ENCODE measurements at places on chromosomes 11 and 22. TPM values are rescaled to one million over a fixed set of nuclear protein-coding genes. Genes with fewer than 3 reads are reported as not detected.
A peak's percentile ranks its signal among the peaks of the same experiment; 100 is the strongest.

DNA sequence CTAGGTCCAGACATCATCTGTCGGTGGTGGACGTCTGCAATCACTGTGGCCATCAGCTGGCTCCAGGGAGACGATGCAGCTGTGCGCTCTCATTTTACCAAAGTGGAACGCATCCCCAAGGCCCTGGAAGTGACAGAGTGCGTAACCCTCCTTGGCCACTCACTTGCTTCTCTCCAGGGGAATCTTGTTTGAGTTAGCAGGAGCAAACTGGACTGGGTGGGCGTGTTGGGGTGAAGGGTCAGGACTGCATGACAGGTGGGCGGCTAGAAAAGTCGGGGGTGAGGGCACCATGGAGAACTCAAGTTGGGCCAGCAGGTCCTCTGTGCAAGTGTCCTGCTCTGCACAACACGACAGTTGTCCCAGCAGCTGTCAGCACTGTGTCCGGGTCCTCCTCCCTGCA lies 16.2 kb downstream of the SHISA8 start:
- no peak for DNase-seq
- H3K4me3 ChIP-seq, result no peak overlapping the region
- H3K36me3 ChIP-seq, result peaks cover 40% of the 10 kb centered on the region

DNA sequence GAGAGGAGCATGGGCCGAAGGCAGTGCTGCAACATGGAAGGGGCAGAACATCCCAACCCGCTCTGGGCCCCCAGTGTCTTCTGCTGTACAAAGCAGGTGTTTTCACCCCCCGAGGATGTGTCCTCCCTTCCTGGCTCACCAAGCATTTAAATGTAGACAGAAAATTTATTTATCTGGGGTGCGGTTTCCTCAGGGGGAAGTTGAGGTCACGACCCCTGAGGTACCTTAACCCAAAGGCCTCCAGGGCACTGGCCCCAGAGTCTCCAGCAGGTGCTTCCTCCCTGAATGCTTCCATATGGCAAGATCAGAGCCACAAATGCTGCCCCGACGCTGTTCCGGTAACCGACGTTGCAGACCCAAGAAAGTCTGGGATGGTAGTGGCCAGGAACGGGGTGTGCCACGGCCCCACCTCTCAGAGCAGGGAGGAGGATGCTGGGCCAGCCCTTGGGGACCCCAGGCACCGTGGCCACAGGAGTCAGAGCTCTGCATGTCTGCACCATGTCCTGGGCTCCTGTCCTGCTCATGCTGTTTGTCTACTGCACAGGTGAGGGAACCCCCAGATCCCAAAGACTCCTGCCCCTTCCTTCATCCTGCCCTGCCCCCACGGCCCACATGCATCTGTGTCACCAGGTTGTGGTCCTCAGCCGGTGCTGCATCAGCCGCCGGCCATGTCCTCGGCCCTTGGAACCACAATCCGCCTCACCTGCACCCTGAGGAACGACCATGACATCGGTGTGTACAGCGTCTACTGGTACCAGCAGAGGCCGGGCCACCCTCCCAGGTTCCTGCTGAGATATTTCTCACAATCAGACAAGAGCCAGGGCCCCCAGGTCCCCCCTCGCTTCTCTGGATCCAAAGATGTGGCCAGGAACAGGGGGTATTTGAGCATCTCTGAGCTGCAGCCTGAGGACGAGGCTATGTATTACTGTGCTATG lies at the start of gene VPREB1:
VPREB1 (plus strand) TSS at position 471 of the 935 bp plus-strand sequence; CDS start at position 499, 28 bp downstream.
- H3K4me3 ChIP-seq, result no peak within 1 kb of the TSS
- DNase-seq, result no peak
- H3K27me3 ChIP-seq, result peaks cover 7% of the 10 kb centered on the region
- H3K27ac ChIP-seq, result no peak within 1 kb of the TSS

DNA sequence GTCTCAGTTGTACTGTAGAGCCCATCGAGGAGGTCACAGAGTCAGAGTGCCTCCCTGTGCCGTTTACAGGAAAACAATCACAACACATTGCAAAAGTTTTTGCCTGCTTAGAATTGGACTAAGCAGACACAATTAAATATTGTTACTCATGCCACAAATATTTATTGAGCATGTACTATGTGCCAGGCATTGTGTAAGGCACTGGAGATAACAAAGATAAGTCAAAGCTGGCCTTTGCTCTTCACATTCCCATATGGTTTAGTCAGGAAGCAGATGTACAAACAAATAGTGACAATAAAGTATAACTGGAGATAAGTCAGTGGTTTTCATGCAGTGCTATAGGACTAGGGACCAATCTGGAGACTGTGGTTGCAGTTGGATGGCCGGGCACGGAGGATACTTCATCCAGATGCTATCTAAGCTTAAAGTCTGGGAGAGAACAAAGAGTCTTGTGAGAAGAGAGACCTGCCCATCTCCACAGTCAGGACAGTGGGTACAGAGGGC lies 550.7 kb downstream of the INSC start:
- no peak overlapping the region for H3K4me3 ChIP-seq
- peaks cover 33% of the 10 kb centered on the region for H3K27me3 ChIP-seq
- no peak for DNase-seq
- H3K4me1 ChIP-seq, result no peaks in the 10 kb centered on the region
- no peak overlapping the region for H3K27ac ChIP-seq

DNA sequence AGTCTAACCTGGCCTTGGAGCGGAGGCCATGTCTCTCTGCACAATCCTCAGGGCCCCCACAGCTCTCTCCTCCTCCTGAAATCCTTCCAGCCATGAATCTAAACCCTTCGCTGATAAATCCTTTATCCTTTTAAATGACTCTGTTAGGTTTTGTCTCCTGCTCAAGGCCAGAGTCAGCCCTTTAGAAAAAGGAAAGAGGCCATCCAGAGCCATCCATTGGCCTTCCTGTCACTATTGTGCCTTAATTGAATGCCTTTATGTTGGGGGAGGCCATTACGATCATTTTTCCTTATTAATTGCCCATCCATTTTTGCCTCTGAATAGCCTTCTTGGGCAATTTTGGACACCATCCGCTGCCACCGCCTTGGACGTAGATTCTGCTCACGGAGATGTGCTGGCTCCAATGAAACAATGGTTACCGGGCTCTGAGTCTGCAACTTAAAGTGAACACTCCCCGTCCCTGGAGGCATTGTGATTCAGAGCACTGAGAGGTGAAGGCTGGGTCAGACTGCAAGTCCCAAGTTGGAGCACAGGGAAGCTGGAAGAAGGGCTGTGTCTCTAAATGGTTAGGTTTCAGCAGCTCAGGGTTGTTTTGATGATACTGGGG lies 213.0 kb upstream of the E2F8 start:
- no peak overlapping the region for H3K27ac ChIP-seq
- peaks cover 67% of the 10 kb centered on the region for H3K27me3 ChIP-seq
- H3K36me3 ChIP-seq, result no peaks in the 10 kb centered on the region
- H3K4me3 ChIP-seq, result no peak overlapping the region

DNA sequence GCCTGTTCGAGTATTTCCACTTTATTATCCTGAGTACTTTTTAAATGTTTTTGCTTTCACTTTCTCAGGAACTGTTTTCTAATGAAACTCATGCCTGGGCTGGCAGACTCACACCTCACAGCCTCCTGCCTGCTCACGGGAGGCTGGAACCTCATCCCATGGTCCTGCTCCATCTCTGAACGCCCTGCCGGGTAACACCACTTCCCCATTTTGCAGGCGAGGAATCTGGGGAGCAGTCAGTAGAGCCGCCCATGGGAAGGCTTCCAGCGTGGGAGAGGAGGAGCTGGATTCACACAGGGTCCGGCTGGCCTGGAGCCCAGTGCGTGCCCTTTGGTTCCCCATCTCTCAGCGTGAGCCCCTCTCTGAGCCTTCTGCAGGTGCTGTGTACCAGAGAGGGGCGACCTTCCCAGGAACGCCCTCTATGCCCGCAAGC lies 53.6 kb downstream of the SCUBE1 start:
- no peaks in the 10 kb centered on the region for H3K36me3 ChIP-seq
- no peaks in the 10 kb centered on the region for H3K27me3 ChIP-seq
- H3K4me3 ChIP-seq, result no peak overlapping the region
- no peak for DNase-seq

- DNase-seq, result peak; percentile 35
- H3K4me1 ChIP-seq, result peaks cover 20% of the 10 kb centered on the region
- no peaks in the 10 kb centered on the region for H3K27me3 ChIP-seq
- peak overlapping the region; percentile 82 for H3K27ac ChIP-seq
- H3K36me3 ChIP-seq, result peaks cover 40% of the 10 kb centered on the region
Observed at GRCh38 chr22:28798810-28799605, 1.4 kb downstream of the XBP1 start.

- H3K4me3 ChIP-seq, result no peak overlapping the region
- H3K4me1 ChIP-seq, result no peaks in the 10 kb centered on the region
- no peaks in the 10 kb centered on the region for H3K27me3 ChIP-seq
- no peaks in the 10 kb centered on the region for H3K36me3 ChIP-seq
- no peak for DNase-seq
Observed at GRCh38 chr11:76713499-76713898, 43.0 kb upstream of the LRRC32 start.

DNA sequence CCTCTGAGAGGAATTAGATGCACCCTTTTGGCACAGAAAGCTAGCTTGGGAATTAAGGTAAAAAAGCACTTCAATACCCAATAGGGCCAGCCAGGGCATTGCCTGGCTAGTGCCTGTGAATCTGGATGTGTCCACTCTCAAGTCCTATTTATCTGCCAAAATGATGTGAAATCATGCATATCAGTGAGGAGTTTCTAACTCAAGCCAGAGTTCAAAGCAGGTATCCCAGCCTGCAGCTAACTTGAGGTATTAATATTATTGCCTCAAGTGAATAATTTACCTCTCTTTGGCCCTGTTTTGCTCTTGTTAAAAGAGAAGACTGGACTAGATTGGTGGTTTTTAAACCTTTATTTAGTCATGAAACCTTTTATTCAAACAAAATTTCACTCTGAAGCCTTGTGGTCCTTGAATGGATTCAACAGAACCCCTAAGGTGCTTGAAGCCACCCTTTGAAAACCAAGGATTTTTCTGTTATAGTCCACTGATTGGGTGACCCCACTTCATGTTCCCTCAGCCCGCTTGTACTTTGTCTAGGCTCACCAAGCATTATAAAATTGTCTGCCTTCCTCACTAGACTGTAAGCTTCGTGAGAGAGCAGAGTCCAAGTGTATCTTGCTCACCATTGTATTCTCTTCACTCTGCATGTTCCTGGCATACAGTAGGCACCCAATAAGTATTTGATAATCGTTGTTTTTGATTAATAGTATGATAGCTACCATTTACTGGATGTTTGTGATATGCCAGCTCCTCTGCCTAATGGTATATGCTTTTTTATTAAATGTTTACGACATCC lies 4.5 kb downstream of the RNF121 start:
- H3K27ac ChIP-seq, result no peak overlapping the region
- H3K4me3 ChIP-seq, result no peak overlapping the region
- H3K27me3 ChIP-seq, result no peaks in the 10 kb centered on the region
- H3K36me3 ChIP-seq, result no peaks in the 10 kb centered on the region
- no peak for DNase-seq

- H3K4me3 ChIP-seq, result peak overlapping the region; percentile 86
- no peak for DNase-seq
- peaks cover 5% of the 10 kb centered on the region for H3K4me1 ChIP-seq
- H3K27ac ChIP-seq, result no peak overlapping the region
- H3K36me3 ChIP-seq, result no peaks in the 10 kb centered on the region
Observed at GRCh38 chr11:19116276-19116970, 545 bp upstream of the ZDHHC13 start.

GRCh38 chr11:64499261-64500004 lies 91.6 kb upstream of the SLC22A12 start:
- H3K27ac ChIP-seq, result no peak overlapping the region
- DNase-seq, result no peak
- no peak overlapping the region for H3K4me3 ChIP-seq

DNA sequence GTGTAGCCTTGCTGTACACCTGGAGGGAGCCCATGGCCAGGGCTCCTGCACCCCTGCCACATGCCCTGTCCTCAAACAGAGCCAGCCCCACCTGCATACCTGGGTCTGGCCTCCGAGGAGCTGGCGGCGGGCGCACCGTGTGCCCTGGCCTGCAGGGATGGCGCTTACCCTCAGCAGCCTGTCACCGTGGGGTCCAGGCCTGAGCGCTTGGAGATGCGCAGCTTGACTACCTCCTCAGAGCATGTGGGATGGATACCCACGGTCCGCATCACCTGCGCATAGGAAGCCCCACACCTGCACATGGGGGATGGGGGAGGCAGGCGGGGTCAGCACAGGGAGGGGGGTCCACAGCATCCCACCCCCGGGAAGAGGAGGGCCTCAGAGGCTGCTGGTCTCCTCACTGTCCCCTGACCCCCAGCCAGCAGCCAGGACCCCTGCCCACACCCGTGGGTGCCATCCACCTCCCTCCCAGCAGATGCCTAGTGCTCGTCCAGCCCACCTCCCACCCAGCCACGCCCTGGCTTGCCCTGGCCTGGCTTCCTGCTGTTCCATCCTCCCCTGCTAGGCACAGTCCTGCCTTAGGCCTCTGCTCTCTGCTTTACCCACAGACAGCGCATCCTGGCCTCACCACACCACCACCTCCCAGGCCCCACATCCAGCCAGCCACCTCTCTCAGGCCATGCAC lies 22.4 kb upstream of the GNB1L start:
- no peak overlapping the region for H3K27ac ChIP-seq
- peaks cover 26% of the 10 kb centered on the region for H3K4me1 ChIP-seq
- no peaks in the 10 kb centered on the region for H3K36me3 ChIP-seq
- H3K27me3 ChIP-seq, result no peaks in the 10 kb centered on the region
- H3K4me3 ChIP-seq, result no peak overlapping the region

GGTLC2 gene
- total RNA-seq, result not detected

ASRGL1 gene
- total RNA-seq, result 27.6 TPM

TRAF6 gene
- 9.3 TPM for total RNA-seq

Data from HCT116 (cell line).